ENCODE measurements at places on chromosomes 1 and 21. TPM values are rescaled to one million over a fixed set of nuclear protein-coding genes. Genes with fewer than 3 reads are reported as not detected.

Gene ZBTB8B
- not detected for total RNA-seq

Gene GNAI3
- total RNA-seq = 2.6 TPM

DNA sequence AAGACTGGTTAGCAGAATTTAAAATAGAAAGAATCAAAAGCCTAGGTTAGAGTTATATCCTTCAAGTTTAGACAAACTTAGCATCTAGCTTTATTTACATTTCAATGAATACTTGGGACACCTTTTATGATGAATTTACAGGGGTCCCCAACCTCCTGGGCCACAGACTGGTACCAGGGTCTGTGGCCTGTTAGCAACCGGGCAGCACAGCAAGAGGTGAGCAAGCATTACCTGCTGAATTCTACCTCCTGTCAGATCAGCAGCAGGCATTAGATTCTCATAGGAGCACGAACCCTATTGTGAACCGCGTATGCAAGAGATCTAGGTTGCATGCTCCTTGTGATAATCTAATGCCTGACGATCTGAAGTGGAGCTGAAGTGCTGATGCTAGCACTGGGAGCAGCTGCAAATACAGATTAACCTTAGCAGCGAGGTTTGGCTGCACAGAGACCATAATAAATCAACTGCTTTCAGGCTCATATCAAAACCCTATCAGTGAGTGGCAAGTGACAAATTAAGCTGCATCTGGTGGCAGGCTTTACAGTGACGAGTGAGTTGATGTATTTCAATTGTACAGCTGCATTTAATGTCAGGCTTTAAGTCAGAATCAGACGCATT lies 82.0 kb downstream of the UCHL5 start:
- H3K36me3 ChIP-seq = no peaks in the 10 kb centered on the region
- no peak for DNase-seq
- no peaks in the 10 kb centered on the region for H3K27me3 ChIP-seq

DNA sequence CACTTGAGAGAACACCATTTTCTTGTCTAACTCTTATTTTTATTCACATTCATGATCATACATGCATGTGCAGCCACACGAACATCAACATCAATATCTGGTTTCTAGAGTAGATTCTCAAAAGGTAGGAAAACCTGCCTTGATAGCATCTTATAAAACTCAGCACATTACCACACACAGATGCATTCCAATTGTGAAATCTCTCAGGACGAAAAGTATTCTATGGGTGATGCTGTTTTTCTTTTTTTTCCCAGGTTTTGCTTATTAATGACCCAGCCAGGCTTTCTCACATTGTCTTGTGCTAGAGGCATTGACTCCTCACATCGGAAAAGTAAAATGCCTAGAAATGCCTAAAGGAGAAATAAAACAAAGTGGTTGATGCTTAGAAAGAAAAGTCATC lies 562.8 kb downstream of the KIF26B start:
- no peak overlapping the region for H3K4me3 ChIP-seq
- DNase-seq = no peak
- no peaks in the 10 kb centered on the region for H3K36me3 ChIP-seq
- H3K27me3 ChIP-seq = no peaks in the 10 kb centered on the region
- H3K4me1 ChIP-seq = no peaks in the 10 kb centered on the region

- H3K4me3 ChIP-seq = no peak overlapping the region
- H3K27ac ChIP-seq = peak overlapping the region; percentile 47
- H3K27me3 ChIP-seq = no peaks in the 10 kb centered on the region
- peaks cover 7% of the 10 kb centered on the region for H3K36me3 ChIP-seq
- no peak for DNase-seq
Observed at GRCh38 chr1:205518661-205519540, 14.4 kb downstream of the CDK18 start.

DNA sequence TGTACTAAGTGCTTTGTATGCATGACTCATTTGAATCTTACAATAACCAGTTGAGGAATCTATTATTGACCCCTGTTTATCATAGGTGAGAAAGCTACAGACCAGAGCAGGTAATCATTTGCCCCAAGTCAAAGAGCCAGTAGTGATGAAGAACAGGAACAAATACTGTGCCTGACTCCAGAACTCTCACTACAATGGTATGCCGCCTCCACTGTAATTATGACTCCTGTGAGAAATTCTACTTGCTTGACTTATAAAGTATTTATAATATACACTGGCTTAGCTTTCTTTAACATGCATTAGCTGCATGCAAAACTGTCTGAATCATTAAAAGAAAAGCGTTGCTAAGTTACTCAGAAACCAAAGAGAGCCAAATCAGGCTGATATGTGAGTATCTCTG lies 92.6 kb downstream of the ZNF281 start:
- H3K4me1 ChIP-seq = no peaks in the 10 kb centered on the region
- H3K36me3 ChIP-seq = no peaks in the 10 kb centered on the region
- DNase-seq = no peak
- no peak overlapping the region for H3K27ac ChIP-seq

DNA sequence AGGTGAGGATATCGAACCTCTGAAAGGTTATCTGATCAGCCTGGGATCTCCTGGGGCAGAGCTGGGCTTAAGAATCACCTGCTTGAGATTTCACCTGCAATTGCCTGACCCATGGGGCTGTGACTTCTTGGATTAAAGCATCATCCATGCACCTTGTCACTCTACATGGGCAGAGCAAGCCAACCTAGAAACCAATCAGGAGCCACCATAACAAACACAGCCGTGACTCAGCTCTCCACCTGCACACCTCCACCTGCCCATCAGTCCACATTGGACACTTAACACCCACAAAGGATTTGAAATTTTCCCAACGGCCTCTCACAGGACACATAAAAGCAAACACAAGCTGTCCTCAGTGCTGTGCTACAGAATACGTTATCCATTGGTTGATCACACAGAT lies 35.1 kb upstream of the ETS2 start:
- no peaks in the 10 kb centered on the region for H3K36me3 ChIP-seq
- H3K4me1 ChIP-seq = no peaks in the 10 kb centered on the region
- H3K27ac ChIP-seq = no peak overlapping the region
- no peak overlapping the region for H3K4me3 ChIP-seq
- no peak for DNase-seq

- no peak overlapping the region for H3K27ac ChIP-seq
- H3K4me1 ChIP-seq = no peaks in the 10 kb centered on the region
- DNase-seq = no peak
Observed at GRCh38 chr1:196131691-196132090, 476.5 kb downstream of the KCNT2 start.

GRCh38 chr21:41566500-41567014 lies 58.6 kb upstream of the TMPRSS2 start:
- no peak for DNase-seq
- no peaks in the 10 kb centered on the region for H3K36me3 ChIP-seq
- no peaks in the 10 kb centered on the region for H3K27me3 ChIP-seq
- H3K4me1 ChIP-seq = no peaks in the 10 kb centered on the region

GRCh38 chr1:240524356-240525069 lies 87.4 kb downstream of the GREM2 start:
- H3K27ac ChIP-seq = no peak overlapping the region
- H3K4me1 ChIP-seq = peaks cover 5% of the 10 kb centered on the region
- no peaks in the 10 kb centered on the region for H3K27me3 ChIP-seq
- H3K36me3 ChIP-seq = no peaks in the 10 kb centered on the region
- no peak for DNase-seq
- no peak overlapping the region for H3K4me3 ChIP-seq

GRCh38 chr21:42753804-42754203 lies 100.4 kb downstream of the PDE9A start:
- no peaks in the 10 kb centered on the region for H3K4me1 ChIP-seq
- H3K4me3 ChIP-seq = no peak overlapping the region
- no peaks in the 10 kb centered on the region for H3K36me3 ChIP-seq
- DNase-seq = no peak

- no peaks in the 10 kb centered on the region for H3K36me3 ChIP-seq
- no peaks in the 10 kb centered on the region for H3K27me3 ChIP-seq
- DNase-seq = no peak
- peaks cover 10% of the 10 kb centered on the region for H3K4me1 ChIP-seq
- H3K4me3 ChIP-seq = no peak overlapping the region
- no peak overlapping the region for H3K27ac ChIP-seq
Observed at GRCh38 chr1:178571807-178572206, 58.9 kb downstream of the TEX35 start.

DNA sequence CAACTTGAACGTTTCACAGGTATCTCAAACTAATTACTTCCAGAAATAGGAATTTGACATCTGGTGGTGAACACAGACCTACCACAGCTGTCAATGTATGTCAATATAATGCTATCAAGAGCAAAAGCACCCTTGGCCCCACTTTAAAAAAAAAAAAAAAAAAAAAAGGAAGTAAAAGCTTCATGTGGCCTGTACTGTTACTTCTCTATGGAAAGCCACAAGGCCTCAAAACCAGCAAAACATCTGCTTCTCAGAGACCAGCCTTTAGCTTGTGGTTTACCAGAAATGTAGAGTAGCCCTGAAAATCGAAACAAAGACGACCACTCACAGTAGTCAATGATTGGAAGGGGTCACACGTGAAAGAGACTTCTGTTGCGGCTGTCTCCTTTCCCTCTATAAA lies 109.6 kb downstream of the SLC45A1 start:
- peaks cover 32% of the 10 kb centered on the region for H3K4me1 ChIP-seq
- peak overlapping the region; percentile 36 for H3K27ac ChIP-seq
- H3K27me3 ChIP-seq = no peaks in the 10 kb centered on the region
- no peak overlapping the region for H3K4me3 ChIP-seq
- no peaks in the 10 kb centered on the region for H3K36me3 ChIP-seq
- DNase-seq = no peak

Gene NCMAP
- total RNA-seq = 0.16 TPM

Gene DTL
- total RNA-seq = not detected

DNA sequence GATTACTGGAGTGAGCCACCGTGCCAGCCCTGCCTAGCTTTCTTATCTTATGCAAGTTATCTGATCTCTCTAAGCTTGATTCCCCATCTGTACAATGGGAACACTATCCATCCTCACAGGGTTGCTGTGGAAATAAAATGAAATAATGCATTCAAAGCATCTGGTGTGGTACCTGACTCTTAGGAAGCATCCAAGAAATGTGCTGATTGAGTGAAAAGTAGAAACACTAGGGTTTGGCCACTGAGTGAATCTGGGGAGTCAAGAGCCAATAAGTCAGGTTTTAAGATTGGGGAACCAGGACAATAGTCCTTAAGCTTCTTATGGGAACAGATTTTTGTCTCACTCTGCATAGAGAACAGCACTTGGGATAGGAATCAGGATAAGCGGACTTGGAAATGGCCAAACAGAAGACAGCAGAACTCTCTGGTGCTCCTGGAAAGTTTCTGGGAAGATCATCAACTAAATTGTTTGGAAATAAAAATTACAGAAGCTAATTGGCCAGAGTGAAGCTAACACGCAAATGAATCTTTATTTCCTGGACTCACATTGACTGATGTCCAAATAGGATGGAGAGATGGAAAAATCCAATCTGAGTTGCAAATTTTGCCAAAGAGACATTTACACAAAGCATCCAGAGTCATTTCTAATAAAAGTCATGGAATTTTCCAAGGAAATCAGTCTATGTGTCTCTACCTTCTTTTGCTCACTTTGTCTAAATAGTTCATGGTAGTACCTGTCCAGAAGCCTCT lies 3.3 kb downstream of the PAFAH2 start:
- no peak overlapping the region for H3K27ac ChIP-seq
- no peak for DNase-seq
- no peaks in the 10 kb centered on the region for H3K27me3 ChIP-seq
- H3K36me3 ChIP-seq = no peaks in the 10 kb centered on the region

DNA sequence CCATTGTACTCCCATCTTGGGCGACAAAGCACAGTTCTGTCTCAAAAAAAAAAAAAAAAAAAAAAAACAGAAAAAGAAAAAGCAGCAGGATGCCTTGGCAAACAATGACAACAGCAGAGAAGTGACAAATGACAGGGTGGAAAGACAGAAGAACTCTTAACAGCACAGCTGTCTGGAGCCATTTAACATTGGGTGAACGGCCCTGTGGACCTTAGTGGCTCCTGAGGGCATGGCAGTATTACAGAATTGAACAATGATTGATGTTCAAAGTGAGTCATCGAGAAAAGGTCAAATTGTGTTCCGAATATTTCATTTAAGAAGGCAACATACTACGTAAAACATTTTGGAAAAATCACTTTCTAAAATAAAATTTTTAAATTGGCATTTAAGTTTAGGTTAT lies 30.0 kb downstream of the DNASE2B start:
- DNase-seq = no peak
- no peaks in the 10 kb centered on the region for H3K36me3 ChIP-seq
- no peak overlapping the region for H3K4me3 ChIP-seq
- no peaks in the 10 kb centered on the region for H3K4me1 ChIP-seq
- H3K27ac ChIP-seq = no peak overlapping the region
- H3K27me3 ChIP-seq = no peaks in the 10 kb centered on the region

Gene CFHR3
- 0.20 TPM for total RNA-seq

- H3K36me3 ChIP-seq = no peaks in the 10 kb centered on the region
- H3K4me3 ChIP-seq = no peak overlapping the region
- H3K27me3 ChIP-seq = no peaks in the 10 kb centered on the region
- no peaks in the 10 kb centered on the region for H3K4me1 ChIP-seq
Observed at GRCh38 chr1:184110272-184111204, 59.0 kb downstream of the TSEN15 start.

DNA sequence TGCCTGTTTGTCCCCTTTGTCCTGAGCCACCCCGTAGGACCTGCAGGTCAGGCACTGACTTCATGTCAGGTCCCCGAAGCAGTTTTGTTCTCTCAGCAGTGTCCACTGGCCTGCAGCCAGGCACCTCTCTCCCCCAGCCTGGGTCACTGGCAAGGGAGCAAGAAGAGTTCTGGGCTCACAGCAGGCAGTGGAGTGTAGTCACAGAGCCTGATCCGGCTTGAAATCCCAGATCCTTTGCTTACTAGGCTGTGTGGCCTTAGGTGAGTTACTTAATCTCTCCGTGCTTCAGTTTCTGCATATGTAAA lies 34.2 kb downstream of the L1TD1 start:
- no peaks in the 10 kb centered on the region for H3K4me1 ChIP-seq
- no peaks in the 10 kb centered on the region for H3K27me3 ChIP-seq
- H3K27ac ChIP-seq = no peak overlapping the region
- H3K4me3 ChIP-seq = no peak overlapping the region
- no peaks in the 10 kb centered on the region for H3K36me3 ChIP-seq

DNA sequence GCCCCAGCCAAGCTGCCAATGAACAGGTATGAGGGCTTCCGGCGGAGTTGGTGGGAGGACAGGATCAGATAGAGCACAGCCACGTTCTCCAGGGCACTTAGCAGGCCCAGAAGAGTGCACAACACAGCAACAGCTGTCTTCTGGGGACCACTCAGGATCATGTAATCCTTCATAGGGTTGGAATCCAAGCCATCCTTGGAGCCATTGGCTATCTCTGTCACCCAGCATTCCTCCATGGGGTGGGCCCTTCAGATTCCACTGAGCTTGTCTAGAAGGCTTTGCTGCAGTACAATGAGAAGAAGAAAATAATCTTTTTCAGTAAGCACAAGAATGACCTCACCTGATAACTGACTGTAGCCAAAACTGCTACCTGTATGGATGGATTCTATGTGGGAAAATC lies 7.3 kb upstream of the FUCA1 start:
- no peak overlapping the region for H3K27ac ChIP-seq
- H3K4me1 ChIP-seq = no peaks in the 10 kb centered on the region
- H3K4me3 ChIP-seq = no peak overlapping the region
- no peaks in the 10 kb centered on the region for H3K36me3 ChIP-seq
- DNase-seq = no peak

Measured in right atrium auricular region (tissue), 2 donors.